ENCODE measurements at places on chromosomes 11 and 22.

- DNase-seq: no peak
Measured at GRCh38 chr11:19526119-19526518, 186.5 kb upstream of the NAV2 start.

GRCh38 chr11:9078113-9079086 is 13.0 kb downstream of the SCUBE2 start:
- DNase-seq: peak; percentile 69

DNA sequence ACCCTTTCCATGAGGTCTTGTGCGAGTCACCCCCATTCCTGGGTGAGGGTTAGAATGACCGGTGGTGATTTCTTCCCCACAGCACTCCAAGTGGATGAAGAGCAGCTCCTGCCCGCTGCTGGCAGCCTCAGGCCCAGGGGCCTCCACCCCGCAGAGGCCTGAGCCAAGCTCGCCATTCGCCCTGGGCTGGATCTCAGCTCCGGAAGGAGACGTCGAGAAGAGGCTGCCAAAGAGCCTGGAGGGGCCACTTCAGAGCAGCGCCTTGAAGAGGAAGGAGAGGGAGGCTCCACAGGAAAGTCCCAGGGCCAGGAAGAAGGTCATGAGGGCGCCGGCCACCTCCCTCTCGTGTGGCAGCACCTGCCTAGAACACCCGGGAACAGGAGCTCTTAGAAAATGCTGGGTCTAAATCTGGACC is 8.4 kb downstream of the SLC29A2 start:
- DNase-seq: peak; percentile 35

- DNase-seq: no peak
Measured at GRCh38 chr22:20037419-20037818, 16.5 kb downstream of the TANGO2 start.

DNA sequence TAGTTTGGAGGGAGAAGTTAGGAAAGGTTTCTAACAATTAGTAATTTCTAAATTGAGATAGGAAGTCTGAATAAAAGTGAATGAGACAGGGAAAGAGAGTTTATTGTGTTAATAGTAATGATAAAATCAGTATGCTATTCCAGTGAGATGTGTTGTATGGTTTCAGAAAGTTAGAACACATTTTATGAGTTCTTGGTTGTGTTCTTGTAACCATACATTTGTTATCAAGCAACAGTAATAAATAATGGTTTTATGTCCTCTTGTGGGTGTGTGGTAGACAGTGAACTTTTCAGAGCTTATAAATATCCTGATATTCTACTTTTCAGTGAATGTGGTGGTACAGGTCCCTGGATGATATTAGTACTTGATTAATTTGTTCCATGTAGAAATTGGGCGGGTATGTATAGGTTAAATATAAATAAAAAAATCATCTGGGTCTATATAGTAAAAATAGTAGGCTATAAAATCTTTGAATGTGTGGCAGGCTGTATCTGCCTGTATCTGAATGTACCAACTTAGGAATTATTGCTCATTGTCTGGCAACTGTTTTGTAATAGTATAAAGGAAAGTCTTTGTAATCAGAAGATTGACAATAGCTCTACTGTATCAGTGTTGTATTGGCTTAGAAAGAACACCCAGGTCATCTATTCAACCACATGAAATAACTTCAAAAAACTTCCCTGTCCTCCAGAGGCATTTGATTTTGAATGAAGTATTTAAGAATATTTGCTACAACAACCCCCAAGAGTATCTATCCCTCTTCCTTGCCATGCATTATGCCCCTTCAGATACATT is 54.8 kb downstream of the UVRAG start:
- DNase-seq: no peak

Measured in H7 (cell line).